ENCODE measurements at places on chromosomes 1 and 21. TPM values are rescaled to one million over a fixed set of nuclear protein-coding genes. Genes with fewer than 3 reads are reported as not detected.

Gene DCDC2B
- total RNA-seq, result not detected

DNA sequence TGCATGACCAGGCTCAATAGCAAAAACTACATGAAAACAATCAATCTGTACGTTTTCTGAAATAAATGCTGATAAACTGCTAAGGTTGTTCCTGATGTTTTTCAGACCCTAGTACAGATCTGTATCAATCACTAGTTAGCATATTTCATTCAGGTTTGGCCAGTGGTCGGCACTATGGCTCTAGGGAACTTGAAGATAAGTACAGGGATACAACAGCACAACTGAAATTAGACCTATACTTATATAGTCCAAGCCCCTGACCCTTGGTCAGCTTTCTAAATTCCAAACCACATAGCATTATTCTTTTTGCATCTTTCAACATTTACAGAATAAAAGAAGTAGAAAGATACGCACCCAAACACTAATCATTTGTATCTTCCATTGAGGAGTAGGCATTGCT is 142.7 kb downstream of the PLPPR4 start:
- H3K4me3 ChIP-seq, result no peak overlapping the region
- no peaks in the 10 kb centered on the region for H3K36me3 ChIP-seq
- no peak overlapping the region for H3K27ac ChIP-seq
- DNase-seq, result peak; percentile 53

Gene RGS13
- not detected for total RNA-seq

DNA sequence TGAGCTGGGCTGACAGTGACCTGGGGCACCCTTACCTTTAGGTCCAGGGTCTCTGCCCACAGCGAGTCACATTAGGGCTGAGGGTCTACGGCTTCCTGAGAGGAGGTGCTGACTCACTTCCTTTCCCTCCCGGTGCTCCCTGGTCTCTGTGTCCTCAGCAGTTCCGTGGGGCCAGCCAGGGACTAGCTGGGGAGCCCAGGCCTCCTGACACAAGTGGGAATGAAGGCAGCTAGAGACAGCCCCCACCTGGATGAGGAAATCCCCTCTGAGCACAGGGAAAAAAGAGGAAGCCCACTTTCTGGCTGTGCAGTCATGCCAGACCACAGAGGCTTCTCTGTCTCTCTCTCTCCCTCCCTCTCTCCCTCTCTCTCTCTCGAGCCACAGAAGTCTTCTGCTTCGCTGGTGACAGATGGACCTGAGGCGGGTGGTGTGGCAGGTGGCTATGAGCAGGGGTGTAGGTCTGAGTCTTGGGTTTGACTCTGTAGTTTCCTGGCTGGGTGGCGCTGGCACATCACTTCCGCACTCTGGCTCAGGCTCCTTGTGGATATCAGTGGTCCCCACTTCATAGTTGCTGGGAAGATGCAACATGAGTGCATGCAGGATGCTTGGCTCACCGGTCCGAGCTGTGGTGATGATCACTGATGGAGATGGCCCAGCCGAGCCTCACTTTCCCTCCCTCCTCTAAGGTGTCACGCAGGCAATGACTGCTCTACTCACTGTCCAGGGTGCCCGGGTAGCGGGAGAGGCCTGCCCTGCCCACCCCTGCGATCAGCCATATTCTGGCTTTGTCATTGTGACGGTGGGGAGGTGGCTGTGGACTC is 3.5 kb downstream of the SLC66A1 start:
- H3K4me1 ChIP-seq, result peaks cover 18% of the 10 kb centered on the region
- H3K36me3 ChIP-seq, result peaks cover 18% of the 10 kb centered on the region
- peak overlapping the region; percentile 10 for H3K27ac ChIP-seq

- no peaks in the 10 kb centered on the region for H3K36me3 ChIP-seq
- no peaks in the 10 kb centered on the region for H3K4me1 ChIP-seq
- no peak overlapping the region for H3K27ac ChIP-seq
- no peaks in the 10 kb centered on the region for H3K27me3 ChIP-seq
- H3K4me3 ChIP-seq, result no peak overlapping the region
- DNase-seq, result no peak
Measured at GRCh38 chr1:72524021-72524420, 241.7 kb upstream of the NEGR1 start.

DNA sequence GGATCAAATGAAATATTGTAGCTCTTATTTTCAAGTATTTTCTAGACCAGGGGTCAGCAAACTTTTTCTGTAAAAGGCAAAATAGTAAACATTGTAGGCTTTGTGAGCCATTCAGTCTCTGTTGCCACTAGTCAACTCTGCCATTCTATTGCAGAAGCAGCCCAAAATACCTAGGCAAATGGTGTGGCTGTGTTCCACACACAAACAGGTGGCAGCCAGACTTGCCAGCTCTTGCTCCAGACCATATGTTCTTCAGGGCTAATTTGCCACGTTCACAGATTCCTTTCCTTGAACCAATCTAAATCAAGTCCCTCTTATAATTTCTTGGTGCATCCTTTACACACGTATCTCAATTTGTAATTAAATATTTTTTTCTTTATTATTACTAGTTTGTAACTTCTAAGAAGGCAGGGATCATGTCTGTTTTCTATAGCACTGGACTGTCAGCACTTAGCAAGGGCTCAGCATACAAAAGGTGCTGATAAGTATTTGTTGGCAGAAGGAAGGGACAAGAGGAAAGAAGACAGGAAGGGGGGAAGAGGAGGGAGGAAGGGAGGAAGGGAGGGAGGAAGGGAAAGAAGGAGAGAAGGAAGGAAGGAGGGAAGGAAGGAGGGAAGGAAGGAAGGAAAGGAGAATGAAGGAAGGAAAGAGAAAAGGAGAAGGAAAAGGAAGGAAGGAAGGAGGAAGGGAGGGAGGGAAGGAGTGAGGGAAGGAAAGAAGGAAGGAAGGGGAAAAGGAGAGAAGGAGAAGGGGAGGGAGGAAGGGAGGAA is 106.5 kb upstream of the EDEM3 start:
- peaks cover 53% of the 10 kb centered on the region for H3K27me3 ChIP-seq
- no peak for DNase-seq
- no peak overlapping the region for H3K27ac ChIP-seq

GRCh38 chr1:203537806-203538464 is 44.0 kb downstream of the OPTC start:
- H3K27me3 ChIP-seq, result no peaks in the 10 kb centered on the region
- H3K4me1 ChIP-seq, result peaks cover 45% of the 10 kb centered on the region
- H3K4me3 ChIP-seq, result no peak overlapping the region
- DNase-seq, result no peak
- no peaks in the 10 kb centered on the region for H3K36me3 ChIP-seq

Gene KHDRBS1
- total RNA-seq, result 53.9 TPM

Gene ARHGAP29
- 13.3 TPM for total RNA-seq

- no peak overlapping the region for H3K4me3 ChIP-seq
- H3K27me3 ChIP-seq, result no peaks in the 10 kb centered on the region
- DNase-seq, result no peak
- H3K4me1 ChIP-seq, result peaks cover 14% of the 10 kb centered on the region
- H3K36me3 ChIP-seq, result no peaks in the 10 kb centered on the region
Measured at GRCh38 chr1:51313268-51313852, 17.0 kb downstream of the TTC39A start.

DNA sequence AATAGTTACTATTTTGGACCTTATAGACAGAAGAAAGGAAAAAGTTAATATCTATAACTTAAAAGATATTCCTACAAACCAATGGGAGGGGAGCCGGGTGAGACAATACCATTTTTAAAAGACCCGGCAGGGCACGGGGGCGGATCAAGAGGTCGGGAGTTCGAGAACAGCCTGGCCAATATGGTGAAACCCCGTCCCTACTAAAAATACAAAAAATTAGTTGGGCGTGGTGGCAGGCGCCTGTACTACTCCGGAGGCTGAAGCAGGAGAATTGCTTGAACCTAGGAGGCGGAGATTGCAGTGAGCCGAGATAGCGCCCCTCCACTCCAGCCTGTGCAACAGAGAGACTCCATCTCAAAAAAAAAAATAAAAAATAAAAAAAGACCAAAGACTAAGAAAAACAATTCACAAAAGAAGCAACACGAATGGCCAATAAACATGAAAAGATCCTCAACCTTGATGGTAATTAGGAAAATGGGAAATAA is 1.2 kb upstream of the PSMB2 start:
- H3K27ac ChIP-seq, result peak overlapping the region; percentile 97
- H3K27me3 ChIP-seq, result peaks cover 25% of the 10 kb centered on the region
- H3K4me1 ChIP-seq, result peaks cover 30% of the 10 kb centered on the region
- H3K36me3 ChIP-seq, result no peaks in the 10 kb centered on the region

GRCh38 chr1:242690849-242691609 is 166.5 kb upstream of the PLD5 start:
- H3K36me3 ChIP-seq, result no peaks in the 10 kb centered on the region
- H3K27ac ChIP-seq, result no peak overlapping the region
- no peak for DNase-seq
- no peaks in the 10 kb centered on the region for H3K27me3 ChIP-seq

DNA sequence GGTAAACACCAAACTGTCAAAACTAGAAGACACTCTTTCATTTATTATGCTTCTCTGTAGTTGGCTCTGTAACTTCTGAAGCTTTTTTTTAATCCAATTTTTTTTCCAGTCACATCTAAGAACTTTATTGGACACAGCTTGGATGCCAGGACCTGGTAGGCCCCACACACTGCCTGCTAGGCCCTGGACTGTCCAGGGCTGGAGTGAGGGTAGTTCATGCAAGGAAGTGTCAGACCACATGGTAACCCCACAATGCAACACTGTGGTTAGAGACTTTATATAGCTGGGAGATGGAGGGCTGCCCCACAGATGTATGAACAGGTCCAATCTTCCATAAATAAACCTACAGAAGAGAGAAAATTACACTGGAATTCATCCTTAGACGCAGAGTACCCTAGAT is 7.1 kb downstream of the SLC2A1 start:
- H3K4me3 ChIP-seq, result no peak overlapping the region
- peaks cover 27% of the 10 kb centered on the region for H3K4me1 ChIP-seq
- no peak for DNase-seq
- H3K36me3 ChIP-seq, result no peaks in the 10 kb centered on the region
- H3K27ac ChIP-seq, result no peak overlapping the region
- H3K27me3 ChIP-seq, result no peaks in the 10 kb centered on the region

DNA sequence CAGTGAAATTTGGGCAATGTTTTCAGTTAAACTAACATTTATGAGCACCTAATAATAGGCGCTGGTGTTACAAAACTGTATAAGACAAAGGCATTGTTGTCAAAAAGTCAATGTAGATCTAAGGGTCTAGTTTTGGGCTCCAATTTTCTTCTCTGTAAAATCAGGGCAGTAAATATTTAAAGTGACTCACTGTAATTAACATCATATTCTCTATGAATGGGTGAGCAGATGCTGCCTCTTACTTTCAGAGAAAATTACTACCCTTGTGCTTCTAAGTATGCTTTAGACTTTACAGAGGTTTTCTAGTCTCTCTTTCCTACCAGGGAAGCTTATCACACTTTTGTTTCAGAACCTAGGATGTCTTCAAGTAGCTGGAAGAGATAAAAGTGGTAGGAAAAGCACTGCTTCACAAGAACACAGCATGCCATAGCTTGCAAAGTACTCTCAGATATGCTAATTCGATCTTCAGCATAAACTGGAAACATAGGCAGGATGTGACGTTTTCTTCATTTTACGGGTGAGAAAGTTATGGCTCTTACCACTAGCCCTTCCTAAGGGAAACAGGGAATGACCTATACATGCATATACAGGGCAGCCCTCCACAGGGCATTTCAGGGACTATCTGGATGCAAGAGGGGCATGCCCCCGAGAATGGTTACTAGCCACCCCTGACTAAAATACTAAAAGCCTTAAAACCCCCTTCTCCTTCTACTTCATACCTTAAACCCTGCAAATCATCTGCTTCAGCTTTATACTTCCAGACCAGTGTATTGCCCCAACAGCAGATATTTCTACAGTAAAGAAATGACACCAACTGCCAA is 2.6 kb downstream of the C1orf116 start:
- no peak overlapping the region for H3K4me3 ChIP-seq
- no peaks in the 10 kb centered on the region for H3K36me3 ChIP-seq
- DNase-seq, result peak; percentile 60
- no peak overlapping the region for H3K27ac ChIP-seq
- peaks cover 24% of the 10 kb centered on the region for H3K4me1 ChIP-seq

- no peak overlapping the region for H3K4me3 ChIP-seq
- peaks cover 3% of the 10 kb centered on the region for H3K27me3 ChIP-seq
- no peak overlapping the region for H3K27ac ChIP-seq
- H3K36me3 ChIP-seq, result no peaks in the 10 kb centered on the region
- no peak for DNase-seq
Measured at GRCh38 chr1:222772996-222773379, 36.0 kb downstream of the FAM177B start.

Gene JAM2
- total RNA-seq, result 0.88 TPM

DNA sequence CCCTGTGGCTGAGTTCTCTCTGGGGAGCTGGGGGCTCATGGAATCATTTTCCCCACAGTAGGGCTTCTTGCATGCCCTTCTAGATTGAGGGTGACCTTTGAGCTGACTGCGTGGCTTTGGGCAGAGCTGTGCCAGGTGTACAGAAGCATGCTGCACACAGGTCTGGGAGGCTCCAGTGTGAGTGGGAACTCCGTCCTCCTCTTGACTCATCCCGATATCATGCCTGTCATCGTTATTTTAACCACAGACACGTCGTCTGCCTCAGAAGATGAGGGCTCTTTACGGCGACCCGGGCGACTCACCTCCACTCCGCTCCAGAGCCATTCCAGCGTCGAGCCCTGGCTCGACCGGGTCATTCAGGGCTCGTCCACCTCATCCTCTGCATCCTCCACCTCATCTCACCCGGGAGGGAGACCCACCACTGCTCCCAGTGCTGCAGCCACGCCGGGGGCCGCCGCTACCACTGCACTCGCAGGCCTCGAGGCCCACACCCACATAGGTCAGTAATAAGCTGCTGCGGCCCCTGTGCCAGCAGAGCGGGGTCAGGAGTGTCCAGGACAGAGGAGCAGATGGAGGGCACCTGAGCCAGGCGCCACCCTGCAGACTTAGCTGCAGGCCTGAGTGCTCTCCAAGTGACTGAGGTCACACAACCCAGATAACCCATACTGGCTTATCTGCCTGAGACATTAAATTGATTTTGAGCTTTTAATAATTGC is 39.8 kb downstream of the DIP2A start:
- peaks cover 10% of the 10 kb centered on the region for H3K4me1 ChIP-seq
- no peak overlapping the region for H3K4me3 ChIP-seq
- no peaks in the 10 kb centered on the region for H3K27me3 ChIP-seq
- H3K36me3 ChIP-seq, result peaks cover 31% of the 10 kb centered on the region
- H3K27ac ChIP-seq, result no peak overlapping the region

- no peaks in the 10 kb centered on the region for H3K4me1 ChIP-seq
- no peak overlapping the region for H3K27ac ChIP-seq
- H3K4me3 ChIP-seq, result no peak overlapping the region
- DNase-seq, result no peak
Measured at GRCh38 chr1:108554682-108555427, 5.0 kb upstream of the EEIG2 start.

- no peak overlapping the region for H3K27ac ChIP-seq
- H3K4me1 ChIP-seq, result no peaks in the 10 kb centered on the region
- H3K4me3 ChIP-seq, result no peak overlapping the region
- peak; percentile 60 for DNase-seq
Measured at GRCh38 chr1:150464422-150464826, 22.8 kb upstream of the TARS2 start.

GRCh38 chr1:202086579-202087350 is 36.0 kb upstream of the GPR37L1 start:
- H3K27ac ChIP-seq, result no peak overlapping the region
- H3K4me3 ChIP-seq, result no peak overlapping the region
- H3K27me3 ChIP-seq, result peaks cover 6% of the 10 kb centered on the region
- H3K4me1 ChIP-seq, result peaks cover 2% of the 10 kb centered on the region

- H3K27ac ChIP-seq, result no peak overlapping the region
- H3K4me1 ChIP-seq, result peaks cover 26% of the 10 kb centered on the region
- H3K4me3 ChIP-seq, result no peak overlapping the region
- no peaks in the 10 kb centered on the region for H3K27me3 ChIP-seq
- peak; percentile 29 for DNase-seq
Measured at GRCh38 chr1:184164536-184164935, 113.0 kb downstream of the TSEN15 start.

Gene PRRX1
- 307 TPM for total RNA-seq

GRCh38 chr1:63381741-63382140 is 14.3 kb downstream of the ALG6 start:
- no peaks in the 10 kb centered on the region for H3K36me3 ChIP-seq
- no peak overlapping the region for H3K4me3 ChIP-seq
- no peak overlapping the region for H3K27ac ChIP-seq
- no peak for DNase-seq

Gene TPR
- total RNA-seq, result 63.9 TPM

Gene NCF2
- total RNA-seq, result 2.2 TPM

All from osteoblast (primary cell).